CD4-positive, alpha-beta T cell treated with Interferon alpha-2 for 1 hour (primary cell): ENCODE measurements at places on chromosomes 3 and 15.

- DNase-seq: no peak
These were observed 67.6 kb upstream of the GADL1 start for GRCh38 chr3:30962084-30962483.

DNA sequence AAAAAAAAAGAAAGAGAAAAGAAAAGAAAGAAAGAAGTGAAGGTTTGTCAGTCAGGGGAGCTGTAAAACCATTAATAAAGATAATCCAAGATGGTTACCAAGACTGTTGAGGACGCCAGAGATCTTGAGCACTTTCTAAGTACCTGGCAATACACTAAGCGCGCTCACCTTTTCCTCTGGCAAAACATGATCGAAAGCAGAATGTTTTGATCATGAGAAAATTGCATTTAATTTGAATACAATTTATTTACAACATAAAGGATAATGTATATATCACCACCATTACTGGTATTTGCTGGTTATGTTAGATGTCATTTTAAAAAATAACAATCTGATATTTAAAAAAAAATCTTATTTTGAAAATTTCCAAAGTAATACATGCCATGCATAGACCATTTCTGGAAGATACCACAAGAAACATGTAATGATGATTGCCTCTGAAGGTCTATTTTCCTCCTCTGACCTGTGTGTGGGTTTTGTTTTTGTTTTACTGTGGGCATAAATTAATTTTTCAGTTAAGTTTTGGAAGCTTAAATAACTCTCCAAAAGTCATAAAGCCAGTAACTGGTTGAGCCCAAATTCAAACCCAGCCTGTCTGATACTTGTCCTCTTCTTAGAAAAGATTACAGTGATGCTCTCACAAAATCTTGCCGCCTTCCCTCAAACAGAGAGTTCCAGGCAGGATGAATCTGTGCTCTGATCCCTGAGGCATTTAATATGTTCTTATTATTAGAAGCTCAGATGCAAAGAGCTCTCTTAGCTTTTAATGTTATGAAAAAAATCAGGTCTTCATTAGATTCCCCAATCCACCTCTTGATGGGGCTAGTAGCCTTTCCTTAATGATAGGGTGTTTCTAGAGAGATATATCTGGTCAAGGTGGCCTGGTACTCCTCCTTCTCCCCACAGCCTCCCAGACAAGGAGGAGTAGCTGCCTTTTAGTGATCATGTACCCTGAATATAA, 2.0 kb downstream of the B2M start:
- DNase-seq: peak; percentile 71

DNA sequence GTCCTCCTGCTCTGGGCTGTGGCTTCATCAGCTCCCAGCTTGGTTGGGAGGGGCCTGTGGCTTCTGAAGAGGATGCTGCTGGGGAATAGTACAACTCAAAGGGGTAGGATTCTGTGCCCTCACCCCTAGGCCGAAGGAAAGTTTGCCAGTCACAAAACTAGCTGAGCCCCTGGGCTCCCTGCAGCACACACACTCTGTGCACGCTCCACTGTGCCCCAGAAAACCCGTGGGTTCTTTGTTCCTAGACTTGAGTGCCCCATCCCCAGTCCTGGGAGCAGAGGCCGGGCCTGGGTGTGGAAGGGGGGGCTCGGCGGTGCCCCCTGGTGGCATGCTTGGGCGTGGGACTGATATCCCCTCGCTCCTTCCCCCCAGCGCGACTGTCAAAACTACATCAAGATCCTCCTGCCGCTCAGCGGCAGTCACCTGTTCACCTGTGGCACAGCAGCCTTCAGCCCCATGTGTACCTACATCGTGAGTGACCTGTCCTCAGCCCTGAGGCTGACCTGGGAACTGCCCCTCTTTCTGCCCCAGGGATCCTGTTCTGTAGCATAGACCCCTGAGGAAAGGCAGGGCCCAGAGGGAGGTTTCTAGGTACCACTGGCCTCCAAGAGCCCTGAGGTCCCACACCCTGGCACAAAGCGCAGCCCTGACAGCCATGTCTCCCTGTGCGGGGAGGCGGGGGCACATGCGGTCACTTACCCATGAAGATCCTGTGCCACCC, 14.2 kb downstream of the CIB1 start:
- DNase-seq: peak; percentile 48

DNA sequence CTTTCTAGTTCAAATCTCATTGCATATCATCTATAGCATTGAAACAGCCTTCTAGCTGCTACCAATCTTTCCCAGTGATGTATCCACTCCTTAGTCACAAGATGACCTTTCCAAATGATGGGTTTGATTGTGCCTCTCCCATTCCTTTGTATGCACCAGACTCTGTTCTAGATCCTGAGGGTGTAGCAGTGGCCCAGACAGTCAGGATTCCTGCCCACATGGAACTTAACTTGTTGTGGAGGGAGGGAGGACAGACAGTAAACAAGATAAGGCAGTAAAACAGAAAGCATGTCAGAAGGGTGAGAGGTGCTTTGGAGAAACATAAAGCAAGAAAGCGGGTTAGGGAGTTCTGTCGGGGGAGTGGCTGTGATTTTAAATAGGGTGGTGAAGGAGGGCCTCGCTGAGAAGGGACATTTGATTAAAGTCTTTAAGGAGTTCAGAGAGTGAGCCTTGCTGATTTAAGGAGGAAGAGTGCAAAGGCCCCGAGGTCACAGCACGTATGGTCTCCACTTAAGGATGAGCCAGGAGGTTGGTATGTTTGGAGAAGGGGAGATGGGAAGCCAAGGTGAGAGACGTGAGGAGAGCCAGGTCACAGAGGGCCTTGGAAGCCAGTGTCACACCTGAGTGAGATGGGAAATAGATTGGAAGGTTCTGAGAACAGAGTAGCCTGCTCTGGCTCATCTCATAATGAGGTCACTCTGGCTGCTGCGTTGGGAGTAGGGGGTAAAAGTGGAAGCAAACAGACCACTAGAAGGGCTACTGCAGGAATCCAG, 38.3 kb downstream of the FAM43A start:
- no peak for DNase-seq

GRCh38 chr3:39121621-39122020, 14.1 kb downstream of the TTC21A start:
- DNase-seq: no peak

- DNase-seq: no peak
These were observed 46.9 kb downstream of the GADL1 start for GRCh38 chr3:30847592-30847991.

GRCh38 chr15:29685156-29686078, 136.9 kb downstream of the TJP1 start:
- DNase-seq: no peak

GRCh38 chr3:133209871-133210550, 171.8 kb downstream of the TMEM108 start:
- no peak for DNase-seq

DNA sequence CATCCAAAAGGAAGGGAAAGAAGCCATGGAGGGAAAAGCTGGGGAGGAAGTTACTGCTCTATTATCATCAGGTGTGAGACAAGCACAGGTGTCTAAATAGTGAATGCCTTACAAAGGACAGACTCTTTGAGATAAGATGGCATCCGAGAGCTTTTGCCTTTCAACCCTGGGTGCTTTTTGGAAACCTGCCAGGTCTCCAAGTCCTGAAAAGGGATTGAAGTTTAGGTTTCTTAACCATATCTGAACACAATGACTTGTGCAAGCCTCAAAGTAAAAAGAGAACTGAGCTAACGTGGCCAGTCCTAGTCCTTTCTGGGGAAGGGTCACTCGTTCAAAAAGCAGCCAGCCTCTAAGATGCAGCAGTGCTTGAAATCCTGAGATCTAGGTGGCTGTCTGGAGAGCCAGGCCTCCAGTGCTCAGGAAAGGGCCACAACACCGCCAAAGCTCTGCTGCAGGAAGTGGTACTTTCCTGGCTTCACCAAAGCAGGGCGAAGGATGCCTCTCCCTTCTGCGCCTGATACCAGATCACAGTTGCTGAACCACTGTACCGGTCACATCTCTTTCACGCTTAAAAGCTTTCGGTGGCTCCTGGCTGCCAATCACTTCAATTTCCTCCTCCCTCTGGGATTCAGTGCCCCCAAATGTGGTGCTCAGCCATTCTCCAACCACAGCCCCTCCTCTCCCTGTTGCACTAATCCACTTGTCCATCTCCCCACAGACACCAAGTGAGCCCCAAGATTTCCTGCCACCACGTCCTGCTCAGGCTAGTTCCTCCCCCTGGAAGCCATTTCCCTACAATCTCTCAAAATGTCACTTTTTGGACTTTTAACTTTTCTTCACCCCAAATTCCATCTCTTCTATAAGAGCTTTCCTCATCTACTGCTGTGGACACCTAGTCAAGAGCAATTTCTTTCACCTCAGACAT, 104.1 kb upstream of the LPP start:
- DNase-seq: peak; percentile 47

- no peak for DNase-seq
These were observed 154.2 kb downstream of the RAB11A start for GRCh38 chr15:66023311-66023972.

GRCh38 chr3:71195492-71195891, 388.0 kb downstream of the FOXP1 start:
- DNase-seq: no peak

GRCh38 chr3:11583235-11583634, 60.5 kb downstream of the VGLL4 start:
- DNase-seq: no peak

DNA sequence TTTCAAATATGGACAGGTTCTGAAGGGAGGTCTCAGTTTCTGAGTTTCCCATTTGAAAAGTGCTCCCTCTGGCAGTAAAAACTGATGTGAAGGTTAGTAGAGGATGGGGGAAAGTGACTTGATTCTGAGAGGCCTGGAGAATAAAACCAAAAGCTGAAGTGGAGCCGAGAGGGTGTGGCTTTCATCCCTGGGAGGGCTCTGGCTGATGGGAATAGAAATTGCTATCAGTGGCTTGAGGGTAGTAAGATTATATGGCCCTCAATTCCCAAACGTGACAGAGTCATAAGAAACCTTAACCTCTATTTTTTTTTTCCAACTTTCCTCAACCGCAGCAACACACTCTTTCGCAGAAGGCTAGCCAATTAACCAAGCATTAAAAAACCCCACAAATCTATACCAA, 185.9 kb downstream of the MEIS2 start:
- DNase-seq: no peak

- DNase-seq: no peak
These were observed 23.6 kb downstream of the NR2F2 start for GRCh38 chr15:96353930-96354730.

DNA sequence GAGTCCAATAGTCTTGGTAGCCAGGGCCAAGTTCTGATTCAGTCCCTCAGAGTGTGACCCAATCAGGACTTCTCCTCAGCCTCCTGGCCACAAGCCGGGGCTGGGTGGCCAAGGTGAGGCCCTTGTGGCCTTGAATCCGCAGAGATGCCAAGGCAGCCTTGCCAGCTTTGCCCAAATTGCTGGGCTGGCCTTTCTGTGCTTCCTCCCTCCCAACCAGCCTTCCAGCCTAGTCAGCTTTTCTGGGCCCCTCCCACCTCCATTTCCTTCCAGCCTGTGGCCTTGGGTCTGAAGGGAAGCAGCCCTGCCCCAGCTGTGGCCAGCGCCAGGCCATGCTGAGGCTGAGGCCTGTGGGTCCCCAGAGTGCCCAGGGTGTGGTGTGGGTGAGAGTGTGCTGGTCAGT, 34.3 kb upstream of the ANKDD1A start:
- no peak for DNase-seq

- no peak for DNase-seq
These were observed at the start of gene KBTBD13 for GRCh38 chr15:65076486-65077290. Gene KBTBD13, plus strand, starts transcription at chr15:65076746. Its CDS starts 70 bp downstream, at chr15:65076816.

GRCh38 chr3:129432036-129432435, 3.6 kb upstream of the EFCAB12 start:
- DNase-seq: no peak

- no peak for DNase-seq
These were observed 930.7 kb downstream of the MCTP2 start for GRCh38 chr15:95162069-95162468.

- DNase-seq: no peak
These were observed 101.7 kb upstream of the TPM1 start for GRCh38 chr15:62940755-62941361.
